NCI-H1105 treated with DMSO at 0.1 percent for 48 hours (cell line): ENCODE measurements at places on chromosomes 2 and 18.

DNA sequence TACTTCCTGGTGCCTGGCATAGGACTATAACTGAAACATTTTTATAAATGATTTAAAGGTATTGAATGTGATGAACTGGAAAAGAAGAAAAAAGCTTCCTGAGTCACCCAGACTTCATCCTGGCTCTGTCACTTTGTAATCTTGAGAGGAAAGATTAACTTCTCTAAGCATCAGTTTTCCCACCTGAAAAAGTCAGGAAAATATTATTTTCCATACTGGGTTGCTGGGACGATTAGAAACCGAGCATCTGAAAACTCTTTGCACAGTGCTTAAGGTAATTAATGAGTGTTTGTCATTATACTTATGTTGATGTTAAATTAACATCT lies 71.8 kb downstream of the FMNL2 start:
- DNase-seq, result no peak

- DNase-seq, result no peak
These were observed 47.8 kb upstream of the DAPL1 start for GRCh38 chr2:158747281-158747680.

DNA sequence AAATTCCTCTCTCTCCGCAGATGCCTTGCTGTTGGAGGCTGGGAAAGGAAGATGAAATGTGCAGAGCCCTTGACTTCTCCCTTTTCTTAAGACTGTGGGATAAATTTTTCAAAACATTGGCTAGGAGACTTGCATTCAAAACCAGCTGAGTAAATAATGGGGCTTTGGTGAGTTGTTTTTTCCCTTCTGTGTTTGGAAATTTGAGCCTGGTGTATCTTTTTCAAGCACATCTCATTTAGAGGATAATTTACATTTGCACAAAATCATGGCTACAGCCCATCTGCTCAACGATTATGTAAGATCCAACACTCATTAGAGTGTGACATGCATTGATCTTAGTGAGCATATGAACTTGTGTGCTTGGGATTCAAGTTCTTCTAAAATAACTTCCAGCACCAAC lies 112.1 kb upstream of the ATP8B1 start:
- peak; percentile 95 for DNase-seq

DNA sequence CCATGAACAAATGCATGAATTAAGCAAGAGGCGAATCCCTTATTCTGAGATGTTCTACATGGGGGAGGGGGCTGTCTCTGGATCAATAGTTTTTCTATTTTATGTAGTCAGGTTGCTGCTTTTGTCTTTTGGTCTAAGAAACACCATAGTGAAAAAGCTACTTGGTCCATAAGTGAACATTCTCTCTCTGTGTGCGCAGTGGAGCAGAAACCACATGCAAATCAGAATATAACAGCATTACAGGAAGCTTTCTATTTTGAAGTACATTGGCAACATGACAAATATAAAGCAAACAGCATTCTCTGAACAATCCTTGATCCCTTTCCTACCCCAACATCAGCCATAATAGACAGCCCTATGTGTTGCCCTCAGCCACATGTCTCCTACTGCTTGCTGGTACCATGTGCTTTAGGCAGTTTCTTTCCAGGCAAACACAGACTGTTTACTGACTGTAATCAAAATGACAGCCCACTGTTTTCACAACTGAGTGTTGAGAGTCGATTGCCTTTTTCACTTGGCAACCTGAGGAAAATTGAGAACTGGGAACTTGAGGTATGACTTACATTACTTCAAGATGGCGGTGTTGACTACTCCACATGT lies 10.6 kb downstream of the SCN3A start:
- DNase-seq, result peak; percentile 66

DNA sequence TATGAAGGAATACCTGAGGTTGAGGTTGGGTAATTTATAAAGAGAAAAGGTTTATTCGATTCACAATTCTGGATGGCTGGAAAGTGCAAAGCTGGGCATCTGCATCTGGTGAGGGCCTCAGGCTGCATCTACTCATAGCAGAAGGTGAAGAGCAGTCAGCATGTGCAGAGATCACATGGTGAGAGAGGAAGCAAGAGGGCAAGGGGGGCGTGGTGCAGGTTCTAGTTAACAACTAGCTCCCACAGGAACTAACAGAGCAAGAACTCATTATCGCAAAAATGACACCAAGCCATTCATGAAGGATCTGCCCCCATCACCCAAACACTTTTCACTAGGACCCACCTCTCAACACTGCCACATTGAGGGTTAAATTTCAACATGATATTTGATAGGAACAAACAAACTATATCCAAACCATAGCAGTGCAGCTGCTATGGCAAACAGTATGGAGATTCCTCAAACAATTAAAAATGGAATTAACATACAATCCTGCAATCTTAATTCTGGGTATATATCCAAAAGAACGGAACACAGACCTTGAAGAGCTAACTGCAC lies 72.8 kb upstream of the LDLRAD4 start:
- DNase-seq, result no peak

GRCh38 chr2:208142240-208142924 lies 3.6 kb downstream of the CRYGB start:
- peak; percentile 98 for DNase-seq

- DNase-seq, result no peak
These were observed 59.5 kb upstream of the AMMECR1L start for GRCh38 chr2:127945281-127945680.

DNA sequence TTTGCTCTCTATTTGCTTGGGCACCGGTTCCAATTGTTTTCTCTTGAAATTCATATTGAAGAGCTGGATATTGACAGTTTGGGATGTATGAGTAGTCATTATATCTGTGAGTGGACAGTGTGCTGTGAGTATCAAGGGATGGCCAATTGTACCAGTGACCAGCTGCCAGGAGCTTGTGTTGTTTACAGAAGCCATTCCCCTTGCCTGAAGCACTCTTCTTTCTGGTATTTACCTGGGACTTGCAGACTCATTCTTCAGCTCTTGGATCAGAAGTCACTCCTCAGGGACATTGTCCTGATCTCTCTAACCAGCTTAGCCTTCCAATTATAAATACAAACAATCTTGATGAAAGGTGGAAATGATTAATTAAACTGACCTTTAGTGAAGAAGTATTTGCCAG lies 438.3 kb upstream of the LRATD1 start:
- no peak for DNase-seq

DNA sequence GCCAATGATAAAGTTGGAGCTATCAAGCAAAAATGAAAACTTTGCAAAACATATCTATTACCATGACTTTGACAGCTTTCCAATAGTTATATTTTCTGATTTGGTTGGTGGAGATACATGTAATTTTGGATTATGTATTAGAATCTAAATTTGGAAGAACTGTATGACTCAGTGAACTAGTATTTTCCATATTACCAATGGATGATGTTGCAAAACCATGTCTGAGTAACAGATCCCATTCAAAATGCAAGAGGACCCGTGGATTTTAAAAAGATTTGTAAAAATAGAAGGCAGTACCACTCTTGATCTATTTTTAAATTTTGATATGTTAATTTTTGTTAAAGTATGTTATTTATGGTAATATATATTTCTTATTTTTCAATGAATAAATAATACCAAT lies 83.0 kb downstream of the TAF4B start:
- DNase-seq, result no peak
